ENCODE measurements at places on chromosomes 3 and 15.
A peak's percentile ranks its signal among the peaks of the same experiment; 100 is the strongest.

DNA sequence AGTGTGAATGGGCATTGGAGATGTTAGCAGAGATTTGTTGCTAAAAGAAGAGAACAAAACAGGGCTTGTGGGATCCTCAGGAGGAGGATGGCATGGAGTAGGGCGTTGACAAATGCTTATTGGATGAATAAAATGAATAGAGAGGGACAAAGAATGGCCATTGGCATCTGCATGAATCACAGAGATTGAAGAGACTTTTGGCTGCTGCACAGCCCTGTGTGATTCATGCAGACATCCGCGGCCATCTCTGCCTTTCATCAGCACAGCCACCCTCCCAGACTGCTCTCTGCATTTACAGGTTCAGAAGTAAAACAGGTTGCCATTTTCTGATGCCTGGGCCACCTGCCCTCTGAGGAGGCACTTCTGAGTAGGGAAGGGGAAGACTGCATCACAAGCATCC, 397.9 kb downstream of the EPHB1 start:
- no peak for DNase-seq

GRCh38 chr15:92149465-92149864, 244.2 kb upstream of the ST8SIA2 start:
- DNase-seq: no peak

DNA sequence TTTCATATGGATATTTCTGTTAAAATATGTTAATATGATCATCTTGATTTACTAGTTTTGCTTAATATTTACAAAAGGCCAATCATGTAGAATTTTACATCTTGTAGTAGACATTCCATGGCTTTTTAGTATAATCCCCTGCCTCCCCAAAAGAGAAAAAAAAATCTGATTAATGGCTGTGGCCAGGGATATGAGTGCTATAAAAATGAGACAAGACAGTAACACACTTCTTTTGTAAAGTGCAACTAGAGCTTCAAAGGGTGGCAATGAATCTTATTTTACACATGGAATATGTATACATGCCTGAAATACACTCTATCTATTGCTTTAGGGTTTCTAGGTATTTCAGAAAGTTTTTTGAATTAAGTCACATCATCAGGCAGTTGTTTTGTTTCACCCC, 112.2 kb upstream of the NANOGP8 start:
- no peak for DNase-seq

DNA sequence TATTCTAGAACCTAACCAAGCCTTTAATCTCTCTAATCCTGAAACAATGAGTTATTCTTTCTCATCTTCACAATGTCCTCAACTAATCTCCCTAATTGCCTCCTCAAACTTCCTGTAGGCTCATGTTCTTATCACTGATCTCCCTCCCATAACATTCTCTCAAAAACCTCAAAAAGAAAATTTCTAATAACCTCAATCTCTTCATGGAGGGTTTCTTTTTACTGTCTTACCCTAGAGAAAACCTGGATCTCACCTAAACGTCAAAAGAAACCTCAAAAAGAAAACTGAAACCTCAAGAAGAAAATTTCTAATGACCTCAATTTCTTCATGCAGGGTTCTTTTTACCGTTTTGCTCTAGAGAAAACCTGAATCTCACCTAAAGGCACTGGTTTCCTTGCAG, 150.2 kb downstream of the GSK3B start:
- no peak for DNase-seq

- DNase-seq: no peak
Measured at GRCh38 chr3:127780536-127781400, 41.5 kb downstream of the MGLL start.

- no peak for DNase-seq
Measured at GRCh38 chr3:154050216-154050615, 71.0 kb upstream of the ARHGEF26 start.

- no peak for DNase-seq
Measured at GRCh38 chr3:52998771-52999513, 46.9 kb downstream of the SFMBT1 start.

GRCh38 chr15:31128919-31129768, 27.6 kb upstream of the TRPM1 start:
- DNase-seq: peak; percentile 79

DNA sequence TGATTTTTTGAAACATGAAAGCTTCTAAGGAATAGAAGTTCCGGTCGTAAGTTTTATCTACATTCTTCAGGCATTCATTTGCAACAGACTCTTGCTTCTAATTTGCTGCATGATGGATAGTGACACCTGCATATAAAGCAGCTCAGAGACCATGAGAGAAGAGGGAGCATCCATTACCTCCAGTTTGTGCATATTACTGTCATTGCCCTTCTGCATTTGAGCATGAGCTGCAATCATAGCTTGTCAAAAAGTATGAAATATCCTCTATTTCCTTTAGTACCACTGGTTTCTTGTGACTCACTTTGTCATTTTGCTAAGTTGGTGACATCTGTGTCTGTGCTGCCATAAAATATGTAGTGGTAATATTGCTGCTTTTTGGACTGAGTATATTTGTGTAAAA, 160.1 kb upstream of the STAC start:
- no peak for DNase-seq

DNA sequence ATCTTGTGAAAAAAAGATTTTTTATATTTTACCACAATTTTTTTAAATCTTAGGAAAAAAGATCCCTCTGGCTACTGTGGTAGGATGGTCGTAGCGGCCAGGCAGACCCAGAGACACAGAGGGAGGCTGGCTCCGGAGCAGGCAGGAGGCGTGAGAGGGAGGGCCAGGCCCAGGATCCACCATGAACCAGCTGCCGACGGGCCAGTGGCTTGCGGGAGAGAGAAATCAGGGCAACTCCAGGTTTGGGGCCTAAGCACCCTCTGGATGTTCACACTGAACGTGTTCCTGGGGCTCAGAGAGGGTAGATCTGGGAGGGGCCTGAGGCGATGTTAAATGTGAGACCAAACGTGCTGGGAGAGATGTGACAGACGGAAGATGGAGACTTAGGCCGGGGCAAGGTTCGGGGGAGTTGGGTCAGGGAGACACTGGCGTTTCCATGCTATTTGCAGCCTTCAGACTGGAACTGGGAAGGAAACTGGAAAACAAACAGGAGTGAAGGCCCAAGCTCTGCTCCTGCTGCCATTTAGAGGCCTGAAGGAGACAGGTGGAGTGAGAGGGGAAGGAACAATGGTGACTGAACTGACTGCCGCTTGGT, 1.6 kb upstream of the VILL start:
- DNase-seq: no peak

GRCh38 chr3:113812854-113813253, 25.7 kb upstream of the GRAMD1C start:
- DNase-seq: no peak

- no peak for DNase-seq
Measured at GRCh38 chr3:177554895-177555759, 357.8 kb upstream of the TBL1XR1 start.

GRCh38 chr3:124552224-124552623, 178.0 kb upstream of the UMPS start:
- no peak for DNase-seq

DNA sequence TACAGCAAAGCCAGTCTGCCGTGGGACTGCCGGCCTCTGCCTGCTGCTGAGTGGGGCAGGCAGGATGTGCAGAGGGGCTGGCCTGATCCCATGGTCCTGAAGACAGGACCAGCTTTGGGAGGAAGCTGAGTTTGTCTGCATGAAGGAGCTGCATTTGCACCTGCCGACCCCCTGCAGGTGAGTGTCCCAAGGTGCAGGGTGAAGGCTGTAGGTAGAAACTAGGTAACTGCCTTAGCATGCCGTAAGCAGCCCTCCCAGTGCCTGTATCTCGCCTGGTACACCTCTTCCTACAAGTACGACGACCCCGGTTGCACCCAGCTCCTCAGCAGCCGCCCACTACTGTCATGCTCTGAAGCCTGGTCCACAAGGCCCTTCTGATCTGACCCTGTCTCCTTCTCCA, 34.9 kb downstream of the AMOTL2 start:
- DNase-seq: no peak

DNA sequence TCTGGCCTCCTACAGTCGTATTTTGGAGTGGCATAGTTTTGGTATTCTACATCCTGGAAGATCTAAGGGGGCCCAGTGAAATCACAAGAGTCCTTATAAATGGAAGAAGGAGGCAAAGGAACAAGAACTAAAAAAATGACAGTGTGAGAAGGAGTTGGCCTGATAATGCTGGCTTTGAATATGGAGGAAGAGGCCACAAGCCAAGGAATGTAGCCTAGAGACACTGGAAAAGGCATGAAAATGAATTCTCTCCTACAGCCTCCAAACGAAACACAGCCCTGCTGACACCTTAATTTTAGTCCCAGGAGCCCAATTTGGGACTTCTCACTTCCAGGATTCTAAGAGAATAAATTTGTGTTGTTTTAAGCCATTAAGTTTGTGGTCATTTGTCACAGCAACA, 54.6 kb upstream of the LIPC start:
- DNase-seq: no peak

GRCh38 chr3:51283421-51283820, 101.7 kb upstream of the MANF start:
- DNase-seq: no peak

DNA sequence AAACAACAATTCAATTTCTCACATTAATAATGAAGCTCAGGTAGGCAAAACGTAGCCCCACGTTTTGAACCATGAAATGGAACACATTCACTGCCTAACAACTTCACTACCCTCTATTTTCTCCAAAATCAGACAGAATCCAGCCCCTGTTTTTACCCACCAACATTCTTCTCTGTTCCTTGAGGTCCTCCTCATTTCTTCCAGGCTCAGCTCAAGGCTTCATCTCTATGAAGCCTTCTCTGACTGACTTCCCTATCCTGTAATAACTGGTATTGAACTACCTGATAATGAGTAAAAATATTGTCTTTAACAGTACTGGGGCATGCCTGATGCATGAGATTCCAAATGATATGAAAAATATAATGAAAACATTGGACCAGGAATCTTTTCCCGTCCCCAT, 2.2 kb downstream of the TFRC start:
- DNase-seq: no peak

DNA sequence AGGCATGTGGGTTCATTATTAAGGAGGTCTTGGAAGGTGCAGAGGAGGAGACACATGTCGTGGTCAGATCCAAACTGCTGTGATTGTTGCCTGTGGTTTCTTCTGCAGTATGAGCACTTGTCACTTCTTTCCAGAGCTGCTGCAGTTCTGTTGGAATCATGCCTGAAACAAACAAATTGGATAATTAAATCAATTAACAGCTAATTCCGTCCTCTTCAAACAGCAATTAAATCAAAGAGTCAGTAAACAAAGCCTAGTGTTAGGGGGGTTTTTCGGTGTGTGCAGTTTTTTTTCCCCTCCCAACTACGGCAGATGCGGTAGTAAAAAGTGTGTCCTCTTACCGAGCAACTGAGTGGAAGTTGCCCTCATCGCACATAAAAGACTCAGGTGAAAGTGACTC, 542.2 kb downstream of the FOXP1 start:
- DNase-seq: no peak

DNA sequence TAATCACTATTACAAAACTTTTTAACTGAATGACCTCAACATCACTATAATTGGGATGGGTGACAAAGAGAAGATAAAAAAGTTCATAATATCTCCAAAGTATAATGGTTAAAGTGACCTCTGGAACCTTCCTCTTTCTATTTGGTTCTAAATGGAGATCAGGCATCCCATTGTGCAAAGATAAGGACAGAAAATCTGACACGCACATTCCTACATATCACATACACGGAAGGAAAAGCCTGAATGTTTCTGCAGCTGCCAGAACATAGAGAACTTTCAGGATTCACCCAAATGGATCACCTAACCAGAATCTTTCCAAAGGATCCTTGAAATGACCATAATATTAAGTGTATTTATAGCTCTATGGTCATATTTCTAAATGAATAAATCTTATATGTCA, 128.2 kb downstream of the TFDP2 start:
- no peak for DNase-seq
